Smooth muscle cell of the coronary artery (primary cell): ENCODE measurements at places on chromosomes 7 and 10. TPM values are rescaled to one million over a fixed set of nuclear protein-coding genes. Genes with fewer than 3 reads are reported as not detected.

Gene CPA4
- 52.9 and 72.7 TPM in 2 replicates for total RNA-seq

Gene EPHA1
- not detected in 2 replicates for total RNA-seq

Gene FOXI2
- not detected in 2 replicates for total RNA-seq

Gene PRKG1
- total RNA-seq, result 24.8 and 76.2 TPM in 2 replicates

Gene ANK3
- 10.8 and 48.9 TPM in 2 replicates for total RNA-seq

Gene SPDYE8
- not detected in 2 replicates for total RNA-seq

Gene BRAT1
- total RNA-seq, result 9.7 and 16.8 TPM in 2 replicates

Gene TMEM178B
- total RNA-seq, result 0.08 and 0.12 TPM in 2 replicates

Gene SFMBT2
- 0.08 and 0.59 TPM in 2 replicates for total RNA-seq

Gene FFAR4
- total RNA-seq, result not detected in 2 replicates

Gene TNS3
- total RNA-seq, result 9.4 and 78.4 TPM in 2 replicates

Gene RAMP3
- total RNA-seq, result not detected in 2 replicates

Gene LLCFC1
- not detected in 2 replicates for total RNA-seq

Gene PNLIP
- not detected in 2 replicates for total RNA-seq

Gene CPEB3
- 0.68 and 0.70 TPM in 2 replicates for total RNA-seq

Gene SPDYE5
- 0.12 TPM in 1 of 2 replicates, not detected in the other for total RNA-seq

Gene PDZD7
- total RNA-seq, result 2.0 and 2.7 TPM in 2 replicates

Gene PIP
- not detected in 2 replicates for total RNA-seq

Gene FEZF1
- total RNA-seq, result not detected in 2 replicates

Gene HABP2
- total RNA-seq, result not detected in 2 replicates

Gene MSRB2
- 15.1 and 20.9 TPM in 2 replicates for total RNA-seq

Gene CADPS2
- total RNA-seq, result 20.7 and 26.2 TPM in 2 replicates

Gene SORCS1
- total RNA-seq, result not detected in 2 replicates

Gene OR2A7
- 0.23 TPM in 1 of 2 replicates, not detected in the other for total RNA-seq

Gene HMX2
- total RNA-seq, result not detected in 2 replicates

Gene TRIM50
- total RNA-seq, result not detected in 2 replicates

Gene NACAD
- 0.47 and 1.3 TPM in 2 replicates for total RNA-seq

Gene CNPY4
- 34.4 and 67.6 TPM in 2 replicates for total RNA-seq

Gene GPR22
- not detected in 2 replicates for total RNA-seq

Gene STEAP2
- 2.6 and 48.2 TPM in 2 replicates for total RNA-seq

Gene ZNF365
- 0.70 and 13.0 TPM in 2 replicates for total RNA-seq

Gene NUTM2B
- 0.30 TPM in 1 of 2 replicates, not detected in the other for total RNA-seq

Gene ANKRD2
- total RNA-seq, result 0.15 and 0.59 TPM in 2 replicates
